ENCODE measurements at places on chromosomes 2 and 18.

- no peak for DNase-seq
These were observed 51.9 kb downstream of the CDH2 start for GRCh38 chr18:28125051-28125450.

DNA sequence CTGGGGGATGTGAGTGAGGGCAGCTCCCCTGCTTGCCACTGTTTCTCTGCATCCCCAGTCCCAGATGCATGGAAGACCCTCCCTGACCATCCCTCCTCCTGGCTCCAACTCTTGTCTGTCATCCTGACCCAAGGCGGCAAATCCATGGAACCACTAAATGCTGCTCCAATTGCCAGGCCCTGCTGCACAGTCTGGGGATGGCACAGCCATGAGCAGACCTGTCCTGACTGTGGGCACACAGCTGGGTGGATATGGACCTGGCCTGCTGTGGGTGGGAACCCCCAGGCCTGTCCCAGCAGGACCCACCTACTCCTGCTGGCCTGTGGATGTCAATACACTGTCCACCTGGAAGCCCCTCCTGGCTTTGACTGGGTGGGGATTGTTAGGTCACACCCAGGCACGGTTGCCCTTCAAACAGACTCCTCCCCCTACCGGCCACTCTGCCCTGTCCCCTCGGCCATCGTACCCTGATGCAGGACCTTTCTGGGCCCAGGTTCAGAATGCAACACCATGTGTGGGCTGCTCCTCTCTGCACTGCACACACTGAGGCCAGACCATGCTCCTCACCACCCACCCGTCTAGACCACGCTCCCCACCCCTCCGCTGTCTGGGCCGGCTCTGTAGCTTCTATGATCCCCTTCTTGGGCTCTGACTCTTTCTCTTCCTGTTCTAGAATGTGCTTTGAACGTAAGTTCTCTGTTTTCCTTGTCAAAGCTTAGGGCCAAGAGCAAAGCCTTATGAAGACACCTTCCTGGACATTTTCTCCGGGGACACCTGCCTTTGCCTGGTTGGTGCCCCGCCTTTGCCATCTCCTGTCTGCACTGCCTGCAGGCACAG, 57.9 kb downstream of the INPP5D start:
- DNase-seq = no peak

- no peak for DNase-seq
These were observed 90.8 kb upstream of the MGAT4A start for GRCh38 chr2:98821629-98822135.

DNA sequence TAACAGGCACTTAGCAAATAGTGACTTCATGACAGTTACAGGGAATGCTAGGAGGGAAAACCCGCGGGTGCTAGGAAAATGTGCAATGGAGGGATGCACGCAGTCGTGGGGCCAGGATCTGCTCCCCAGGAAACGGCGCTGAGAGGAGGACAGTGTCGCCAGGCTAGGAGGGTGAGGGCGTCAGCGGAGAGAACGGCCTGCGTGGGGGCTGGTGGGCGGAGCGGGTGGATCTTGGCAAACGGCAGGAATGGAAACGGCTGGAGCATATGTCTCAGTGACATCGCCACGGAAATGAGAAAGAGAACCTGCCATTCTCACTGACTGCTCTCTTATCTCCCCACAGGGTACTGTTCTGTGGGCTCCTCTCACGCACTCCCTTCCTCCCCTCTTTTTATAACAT, 478.5 kb upstream of the ID2 start:
- no peak for DNase-seq

DNA sequence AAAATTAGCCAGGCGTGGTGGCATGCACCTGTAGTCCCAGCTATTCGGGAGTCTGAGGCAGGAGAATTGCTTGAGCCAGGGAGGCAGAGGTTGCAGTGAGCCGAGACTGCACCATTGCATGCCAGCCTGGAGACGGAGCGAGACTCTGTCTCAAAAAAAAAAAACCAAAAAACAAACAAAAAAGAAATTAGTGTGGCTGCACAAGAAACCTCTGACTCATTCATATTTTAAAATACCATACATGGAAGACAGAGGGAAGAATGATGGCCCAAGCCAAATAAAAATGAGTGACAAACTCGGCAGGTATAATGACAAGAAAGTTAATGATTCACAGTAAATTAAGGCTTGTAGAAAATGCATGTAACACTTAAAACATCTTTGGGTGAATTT, 875.8 kb downstream of the EPHA4 start:
- no peak for DNase-seq

DNA sequence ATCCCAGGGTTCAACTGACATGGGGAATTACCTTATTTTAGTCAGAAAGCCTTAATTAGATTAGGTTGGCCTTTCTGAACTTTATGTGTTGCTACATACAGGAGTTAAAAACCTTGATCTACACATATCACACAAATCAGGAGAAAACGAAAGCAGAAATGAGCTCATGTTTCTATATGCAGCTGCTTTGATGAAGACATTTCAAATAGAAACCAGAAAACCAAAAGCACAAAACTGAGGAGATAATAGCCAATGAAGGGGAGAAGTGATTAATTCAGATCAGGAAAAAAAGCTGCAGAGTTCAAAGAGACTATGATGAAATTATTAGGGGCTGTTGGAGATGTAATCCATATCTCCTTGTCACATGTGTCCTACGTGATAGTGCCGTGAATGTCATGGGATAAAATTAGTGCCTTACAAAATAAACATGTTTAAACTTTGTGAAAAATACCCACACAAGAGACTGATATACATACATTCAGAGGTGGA, 255.0 kb downstream of the CAMKMT start:
- no peak for DNase-seq

Data from NCI-H1048 (cell line).